NCI-H1105 (cell line): ENCODE measurements at places on chromosomes 6 and 20.

DNA sequence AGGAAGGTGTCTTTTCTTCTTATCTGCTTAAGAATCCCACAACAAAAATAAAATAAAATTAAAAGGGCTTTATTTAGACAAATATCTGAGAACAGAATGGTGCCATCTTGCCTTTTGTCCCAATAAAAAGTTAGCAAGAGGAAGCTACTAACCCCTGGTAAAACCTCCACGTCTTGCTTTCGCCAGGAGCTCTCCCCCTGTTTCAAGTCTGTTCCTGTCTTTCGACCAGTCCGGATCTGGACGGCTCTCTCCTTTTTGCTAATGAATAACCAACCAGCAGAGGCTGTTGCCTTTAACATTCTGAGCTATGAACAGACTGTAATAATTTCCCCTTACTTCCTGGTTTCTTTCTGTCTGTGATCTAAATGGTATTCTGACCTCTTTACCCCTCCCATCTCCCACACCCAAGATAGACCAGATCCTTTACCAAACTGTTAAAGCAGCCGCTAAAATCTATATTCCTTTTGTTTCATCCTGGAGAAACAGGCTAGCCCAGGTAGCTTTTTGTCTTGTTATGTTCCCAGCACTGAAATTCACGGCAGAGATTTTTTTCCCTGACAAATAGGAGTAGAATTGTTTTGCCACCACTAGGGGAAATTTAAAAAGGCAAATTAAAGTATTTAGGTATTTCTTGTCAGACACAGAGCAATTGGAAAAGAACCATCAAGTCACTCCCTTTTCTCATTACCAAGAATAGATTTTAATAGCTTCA, at the start of gene FRK:
TSS of gene FRK (minus strand) at position 320 of the 712 bp plus-strand sequence. CDS start 580 bp downstream, outside the sequence.
- DNase-seq = no peak

- DNase-seq = no peak
Measured at GRCh38 chr6:43733471-43734293, 36.3 kb upstream of the VEGFA start.

- no peak for DNase-seq
Measured at GRCh38 chr6:27031302-27031701, 216.2 kb upstream of the PRSS16 start.

DNA sequence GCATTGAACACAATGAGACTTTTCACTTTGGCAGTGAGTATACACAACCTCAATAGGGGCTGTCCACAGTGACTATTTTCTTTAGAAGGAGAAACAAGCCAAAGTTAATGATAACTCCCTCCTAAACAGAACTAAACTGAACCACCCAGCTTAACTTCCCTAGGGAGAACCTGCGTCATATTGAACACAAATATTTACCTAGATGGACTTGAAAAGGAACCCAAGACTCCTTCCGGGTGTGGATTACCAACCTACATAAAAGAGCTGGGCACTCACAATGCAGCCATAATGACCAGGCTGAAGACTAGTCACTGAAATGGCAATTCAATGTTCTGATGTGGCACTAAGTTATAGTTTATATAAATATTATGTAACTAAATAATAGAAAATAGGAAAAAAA, 160.6 kb downstream of the IBTK start:
- DNase-seq = no peak

- DNase-seq = no peak
Measured at GRCh38 chr6:6712449-6713403, 124.2 kb downstream of the LY86 start.

DNA sequence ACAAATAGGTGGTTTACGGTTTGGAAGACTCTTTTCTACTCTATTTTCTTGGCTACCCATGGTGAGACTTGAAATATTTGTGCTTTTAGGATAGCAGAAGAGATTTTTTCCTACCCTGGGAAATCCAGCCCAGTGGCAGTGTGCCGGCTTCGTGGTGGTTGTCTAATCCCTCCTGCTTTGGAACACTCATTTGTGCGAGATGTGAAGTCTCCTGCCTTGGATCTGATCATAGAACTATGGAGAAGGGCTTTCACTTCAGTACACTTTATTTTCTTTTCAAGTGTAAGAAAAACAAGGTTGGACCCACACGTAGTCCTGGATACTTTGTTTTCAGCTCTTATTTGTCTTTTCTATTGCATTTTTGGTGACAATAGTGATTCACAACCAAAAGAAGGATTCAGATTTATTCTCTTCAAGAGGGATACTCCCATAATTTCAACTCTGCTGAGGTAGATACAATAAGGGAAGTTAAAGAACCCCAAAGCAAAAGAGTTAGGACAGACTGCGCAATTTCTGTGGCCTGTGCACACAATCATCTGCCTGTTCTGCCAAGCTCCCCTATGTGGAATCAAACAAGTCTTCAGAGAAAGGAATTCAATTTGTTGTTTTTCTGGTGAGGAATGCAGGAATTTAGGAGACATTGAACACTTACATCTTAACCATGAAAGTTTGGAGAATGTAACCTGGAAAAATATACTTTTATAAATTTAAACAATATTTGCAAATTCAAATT, 413.2 kb downstream of the GJA1 start:
- DNase-seq = no peak

DNA sequence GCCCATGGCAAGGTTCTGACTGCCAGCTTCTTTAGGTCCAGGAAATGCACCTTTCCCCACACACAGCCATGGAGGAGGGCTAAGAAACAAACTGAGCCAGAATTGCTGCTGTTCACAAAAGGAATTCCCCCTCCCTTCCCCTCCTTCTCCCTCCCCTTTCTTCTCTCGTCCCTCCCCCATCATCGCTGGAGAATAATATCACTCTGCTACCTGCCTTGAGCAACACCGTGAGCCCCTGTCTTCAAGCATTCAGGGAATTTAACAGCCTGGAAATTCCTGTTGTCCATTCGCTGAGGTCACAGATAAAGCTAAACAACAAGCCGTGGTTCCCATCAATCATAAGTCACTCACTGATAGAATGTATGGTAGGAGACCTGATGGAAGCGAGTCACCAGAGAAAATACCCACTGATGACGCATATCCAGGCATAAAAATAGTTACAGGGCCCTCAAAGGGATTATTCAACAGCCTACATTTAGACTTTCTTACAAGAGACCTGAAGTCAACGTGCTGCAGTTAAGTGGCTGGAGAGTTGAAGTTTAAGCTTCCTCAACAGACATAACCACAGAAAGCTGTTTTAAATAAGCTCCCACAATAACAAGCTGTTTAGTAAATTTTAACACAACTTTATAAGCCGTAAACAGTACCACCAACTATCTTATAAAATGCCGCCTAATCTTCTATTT, 59.7 kb downstream of the HIVEP2 start:
- DNase-seq = no peak

DNA sequence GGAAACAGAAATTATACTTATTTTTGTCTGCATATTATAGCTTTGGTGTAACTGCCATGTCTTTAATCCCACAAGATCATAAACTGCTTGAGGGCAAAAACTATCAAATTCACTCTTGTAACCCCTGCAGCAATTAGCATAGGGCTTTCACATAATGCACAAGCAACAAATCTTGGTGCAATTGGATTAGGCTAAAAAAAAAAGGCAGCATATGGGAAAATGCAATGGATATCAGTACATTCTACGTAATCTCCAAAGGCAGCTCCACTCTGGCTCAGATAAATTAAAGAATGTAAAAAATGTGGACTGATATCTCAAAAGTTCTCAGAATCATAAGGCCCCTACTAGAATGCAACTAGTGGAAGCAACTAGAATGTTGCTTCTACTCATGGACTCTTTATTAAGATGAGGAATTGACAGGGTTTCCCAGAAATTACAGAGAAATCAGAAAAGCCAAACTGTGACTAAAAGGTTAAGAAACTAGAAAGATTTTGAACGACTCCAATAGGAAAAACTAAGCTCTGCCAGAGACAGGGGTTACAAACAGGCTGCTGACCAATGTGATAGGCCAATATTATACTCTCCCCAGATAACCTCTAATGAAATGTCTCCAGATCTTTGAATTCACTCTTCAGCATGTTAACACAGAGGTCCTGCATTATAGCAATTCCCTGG, 55.0 kb downstream of the FILIP1 start:
- DNase-seq = no peak

DNA sequence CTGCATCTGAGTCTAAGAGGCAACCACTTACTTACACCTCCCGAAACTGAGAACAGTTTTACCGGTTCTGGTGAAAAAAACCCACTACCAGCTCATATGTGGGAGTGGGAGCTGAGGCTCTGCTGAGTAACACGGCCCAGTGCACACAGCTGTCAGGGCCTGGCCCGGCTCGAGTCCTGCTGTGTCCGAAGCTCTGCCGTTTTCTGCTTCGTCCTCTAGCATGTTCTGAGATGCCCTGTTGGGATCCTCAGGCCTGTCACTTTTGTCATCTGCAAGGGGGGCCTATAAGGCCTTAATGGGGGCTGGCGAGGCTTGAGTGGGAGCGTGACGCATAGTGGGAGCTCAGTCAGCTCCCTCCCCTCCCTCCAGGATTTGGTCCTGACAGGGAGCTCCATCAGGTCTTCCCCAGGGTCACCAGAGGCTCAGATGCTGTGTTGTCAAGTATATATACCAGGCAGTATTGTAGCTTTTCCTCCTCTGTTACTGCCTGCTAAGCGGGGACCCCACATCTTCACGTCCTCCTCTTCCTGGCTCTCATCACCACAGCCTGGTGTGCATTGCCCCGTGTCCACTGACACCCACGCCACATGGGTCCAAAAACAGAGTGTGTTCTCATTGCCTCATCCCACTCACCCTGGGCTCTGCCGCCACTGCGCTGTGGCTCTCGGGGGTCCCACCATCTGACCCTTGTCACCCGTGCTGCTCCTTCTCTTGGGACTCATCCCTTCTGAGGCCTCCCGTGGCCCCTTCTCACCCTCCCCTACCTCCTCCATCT, 45.2 kb upstream of the FANCE start:
- DNase-seq = no peak

GRCh38 chr6:101290346-101290745, 103.2 kb upstream of the GRIK2 start:
- DNase-seq = no peak

DNA sequence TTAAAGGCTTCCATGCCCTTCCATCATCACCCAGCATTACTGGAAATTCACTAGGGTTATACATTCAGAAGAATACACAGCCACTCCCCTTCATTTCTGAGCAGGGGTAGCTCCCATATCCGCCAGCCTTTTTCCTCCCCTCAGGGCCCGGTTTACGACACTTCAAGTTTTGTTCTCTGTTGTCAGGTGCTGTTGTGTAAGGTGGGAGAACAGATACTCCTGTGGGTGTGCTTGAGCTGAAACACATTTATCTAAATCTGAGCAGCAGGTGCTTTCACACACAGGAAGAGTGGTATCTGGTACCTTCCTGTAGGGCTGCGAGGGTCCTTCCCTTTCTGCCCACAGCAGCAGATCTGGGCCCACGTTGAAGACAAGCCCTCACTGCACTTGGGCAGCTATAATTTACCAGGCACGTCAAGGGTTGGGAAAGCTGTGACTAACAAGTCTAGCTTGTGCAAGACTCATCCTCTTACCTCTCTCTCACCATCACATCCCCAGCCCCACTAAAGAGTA, 215.8 kb upstream of the RREB1 start:
- no peak for DNase-seq
